SK-MEL-5 (cell line): ENCODE measurements at places on chromosomes 1 and 21. TPM values are rescaled to one million over a fixed set of nuclear protein-coding genes. Genes with fewer than 3 reads are reported as not detected.

NLRP3 gene
- 0.16 TPM in 1 of 2 replicates, not detected in the other for total RNA-seq

PRDM16 gene
- total RNA-seq = 0.27 and 0.61 TPM in 2 replicates

CAPN8 gene
- total RNA-seq = not detected in 2 replicates

PTGS2 gene
- total RNA-seq = 1.4 and 1.9 TPM in 2 replicates

GRCh38 chr1:157234705-157235273, 96.6 kb upstream of the ETV3 start:
- DNase-seq = no peak

DNA sequence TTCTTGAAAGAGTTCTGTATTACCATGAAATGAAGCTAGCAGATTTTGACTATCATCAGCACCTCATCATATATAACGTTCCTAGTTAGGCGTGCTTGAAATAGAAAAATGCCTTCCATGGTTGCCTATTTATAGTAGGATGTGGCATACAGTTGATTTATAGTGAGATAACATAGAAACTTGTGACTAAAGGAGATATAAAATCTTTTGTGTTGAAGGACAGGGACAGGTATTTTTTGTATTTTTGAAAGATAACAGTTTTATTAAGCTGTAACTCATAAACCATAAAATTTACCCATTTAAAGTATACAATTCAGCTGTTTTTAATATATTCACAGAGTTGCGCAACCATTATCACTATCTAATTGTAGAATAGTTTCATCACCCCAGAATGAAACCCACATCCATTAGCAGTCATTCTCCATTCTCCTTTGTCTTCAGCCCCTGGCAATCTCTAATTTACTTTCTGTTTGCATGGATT, 19.3 kb downstream of the SPEN start:
- no peak for DNase-seq

GRCh38 chr1:198424441-198424840, 116.0 kb downstream of the ATP6V1G3 start:
- DNase-seq = no peak

GRCh38 chr1:15401391-15402055, 8.2 kb upstream of the EFHD2 start:
- DNase-seq = no peak

DNA sequence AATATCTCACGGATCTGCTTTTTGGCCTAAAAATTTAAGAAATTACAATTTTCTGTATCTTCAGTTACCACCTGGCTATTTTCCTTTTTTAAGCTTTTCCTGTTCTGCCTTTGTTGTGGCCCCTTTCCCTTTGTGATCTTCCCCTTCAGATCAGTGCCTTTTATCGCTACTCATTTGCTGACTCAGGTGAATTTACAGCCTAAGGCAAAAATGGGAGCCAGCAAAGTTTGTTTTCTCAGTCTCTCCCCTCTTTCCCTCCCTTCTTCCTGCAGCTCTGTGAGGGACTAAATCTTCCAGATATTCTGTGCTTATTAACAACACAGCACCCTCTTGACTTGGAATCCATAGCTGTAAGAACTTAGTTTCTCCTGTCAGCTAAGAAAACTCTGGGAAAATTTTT, 5.3 kb upstream of the PRRC2C start:
- no peak for DNase-seq
